Activated T-helper 1 cell treated with anti-CD3 and anti-CD28 coated beads, Interleukin-2, amount 50 U/mL, for 16 hours (primary cell): ENCODE measurements at places on chromosomes 3 and 15.

- no peak for DNase-seq
Observed at GRCh38 chr3:171225708-171226107, 199.2 kb upstream of the SLC2A2 start.

DNA sequence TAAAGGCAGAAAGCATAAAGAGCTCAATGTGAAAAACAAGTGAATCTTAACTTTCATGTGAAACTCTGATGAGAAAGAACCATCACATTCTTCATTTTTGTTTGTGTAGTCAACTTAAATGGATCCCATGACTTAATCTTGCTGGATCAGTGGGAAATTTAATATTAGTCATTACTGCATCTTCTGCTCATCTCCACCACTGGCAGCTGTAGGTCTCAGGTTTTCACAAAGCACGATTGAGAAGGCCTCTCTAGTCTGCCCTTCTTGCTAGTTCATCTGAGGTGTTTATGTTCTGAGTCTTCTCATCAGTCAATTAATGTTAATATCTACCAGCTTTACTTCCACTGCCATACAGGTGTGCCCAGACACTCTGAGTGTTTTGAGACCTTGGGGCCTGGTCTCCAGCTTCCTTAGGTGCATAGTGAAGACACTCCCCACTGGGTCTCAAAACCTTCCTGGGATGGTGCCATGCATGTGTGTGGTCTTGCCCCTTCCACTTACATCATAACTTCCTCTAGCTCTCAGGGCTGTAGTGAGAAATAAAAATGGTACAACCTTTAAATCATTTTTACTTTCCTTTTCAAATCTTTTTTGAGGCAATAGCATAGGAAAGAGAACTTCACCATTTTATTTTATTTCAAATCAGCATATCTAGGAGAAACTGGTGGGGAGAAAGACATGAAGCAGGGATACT lies 421.6 kb upstream of the CBLB start:
- no peak for DNase-seq

DNA sequence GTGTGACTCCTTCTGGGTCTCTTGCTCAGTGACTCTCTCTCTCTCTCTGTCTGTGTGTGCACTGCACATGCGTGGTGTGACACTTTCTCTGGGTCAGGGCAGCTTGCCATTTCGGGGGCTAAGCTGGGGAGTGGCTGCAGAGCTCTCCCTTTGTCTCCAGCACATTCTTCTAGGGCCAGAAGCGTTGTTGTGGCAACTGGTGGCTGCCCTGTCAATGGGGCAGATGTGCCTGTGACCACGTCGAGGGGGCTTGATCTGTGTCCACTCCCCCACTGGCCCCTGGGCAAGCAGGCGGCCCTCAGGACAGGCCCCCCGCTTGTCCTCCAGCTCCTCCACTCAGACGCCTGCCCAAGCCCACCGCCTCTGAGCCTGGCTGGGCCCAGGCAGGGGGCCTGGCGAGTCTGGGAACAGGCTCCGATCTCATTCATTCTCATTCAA lies 67.8 kb downstream of the WNT7A start:
- no peak for DNase-seq

DNA sequence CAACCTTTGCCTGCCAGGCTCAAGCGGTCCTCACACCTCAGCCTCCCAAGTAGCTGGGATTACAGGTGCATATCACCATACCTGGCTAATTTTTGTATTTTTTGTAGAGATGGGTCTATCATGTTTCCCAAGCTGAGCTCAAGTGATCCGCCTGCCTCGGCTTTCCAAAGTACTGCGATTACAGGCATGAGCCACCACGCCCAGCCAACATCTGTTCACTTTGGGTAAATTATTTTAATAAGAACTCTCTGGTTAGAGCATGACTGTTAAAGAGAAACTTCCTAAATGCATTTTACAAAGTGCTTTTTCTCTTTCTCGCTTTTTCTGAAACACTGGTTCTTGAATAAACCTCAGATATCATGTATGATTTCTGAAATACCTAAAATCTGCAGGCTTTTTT lies 172.5 kb downstream of the PTPRG start:
- DNase-seq = no peak

DNA sequence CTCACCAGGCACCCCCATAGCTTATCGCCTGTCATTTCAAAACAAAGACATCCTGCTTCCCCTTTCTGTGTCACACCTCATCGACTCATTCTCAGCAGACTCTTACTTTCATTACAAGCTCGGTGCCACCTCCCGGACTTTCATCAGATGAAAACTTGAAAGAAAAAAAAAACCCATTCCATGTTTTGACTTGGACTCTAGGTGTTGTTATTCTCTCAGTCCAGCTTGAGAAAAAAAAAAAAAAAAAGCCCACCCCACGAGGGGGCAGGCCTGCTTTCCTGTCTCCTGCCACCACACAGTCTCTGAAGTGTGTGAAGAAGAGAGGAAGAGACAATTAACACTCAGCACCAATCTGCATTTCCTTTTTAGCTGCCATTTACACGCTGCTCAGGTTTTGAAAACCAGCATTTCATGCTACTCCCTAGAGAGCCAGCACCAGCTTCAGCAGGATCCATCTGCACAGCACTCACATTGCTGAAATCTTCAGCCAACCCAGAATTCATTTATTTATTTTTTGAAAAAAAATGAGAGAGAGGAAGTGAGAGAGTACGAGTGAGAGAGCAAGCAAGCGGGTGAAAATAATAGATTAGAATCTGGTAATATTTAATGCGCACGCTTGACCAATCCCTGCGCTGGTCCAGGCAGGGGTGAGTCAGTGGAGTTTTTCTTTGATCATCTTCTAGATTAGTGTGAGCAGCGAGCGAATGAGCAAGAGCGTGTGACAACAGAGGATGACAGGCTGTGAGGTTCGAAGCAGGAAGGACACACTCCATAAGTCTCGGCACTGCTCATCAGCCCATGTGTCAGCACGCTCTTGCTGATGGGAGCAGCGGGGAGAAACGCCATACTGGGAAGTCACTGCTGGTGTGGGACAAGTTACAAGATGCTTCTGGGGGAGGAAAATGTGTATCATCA lies 23.5 kb downstream of the ZNF80 start:
- peak; percentile 34 for DNase-seq

GRCh38 chr3:14810801-14811661 lies 7.7 kb upstream of the FGD5 start:
- no peak for DNase-seq

DNA sequence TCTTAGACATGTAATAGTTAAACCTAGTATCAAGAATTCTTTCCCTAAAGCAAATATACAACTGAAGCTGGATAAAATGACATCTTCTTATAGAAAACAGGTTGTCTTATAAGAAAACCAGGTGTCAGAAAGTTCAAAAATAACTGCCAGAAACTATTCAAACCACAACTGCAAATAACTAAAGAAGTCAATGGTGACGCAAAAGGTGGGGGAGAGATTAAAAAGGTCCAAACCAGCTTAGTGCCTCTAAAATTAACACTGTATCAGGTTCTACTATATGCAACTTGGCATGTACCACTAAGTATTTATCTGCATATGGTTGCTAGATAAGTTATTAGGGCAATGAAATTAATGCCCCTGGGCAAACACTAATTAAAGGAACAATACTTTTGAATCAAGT lies 136.8 kb downstream of the TBL1XR1 start:
- no peak for DNase-seq

DNA sequence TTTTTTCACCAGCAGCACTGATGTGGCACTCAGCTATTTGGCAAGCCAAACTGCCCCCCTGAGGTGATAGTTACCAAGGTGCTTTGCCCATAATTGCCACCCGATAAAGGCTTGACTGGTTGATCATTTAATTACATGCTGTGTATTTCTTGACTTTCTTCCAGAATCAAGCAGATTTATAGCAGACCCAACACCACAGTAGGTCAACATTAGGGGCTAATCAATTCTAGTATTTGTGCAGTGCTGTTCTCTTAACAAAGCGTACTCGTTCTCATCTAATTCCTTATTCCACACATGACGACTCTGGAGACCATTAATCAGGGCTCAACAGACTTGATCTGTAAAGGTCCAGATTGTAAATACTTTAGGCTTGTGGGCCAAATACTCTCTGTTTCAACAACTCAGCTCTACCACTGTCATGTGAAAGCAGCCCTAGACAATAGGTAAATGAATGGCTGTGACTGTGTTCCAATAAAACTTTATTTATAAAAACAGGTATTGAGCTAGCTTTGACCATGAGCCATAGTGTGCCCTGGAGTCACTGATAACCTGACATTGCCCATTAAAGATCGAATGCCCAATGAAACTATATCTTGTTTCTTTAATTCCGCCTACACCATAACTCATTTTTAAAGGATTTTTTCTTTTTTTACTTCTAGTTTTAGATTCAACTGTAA lies 119.1 kb upstream of the TMC3 start:
- DNase-seq = no peak

DNA sequence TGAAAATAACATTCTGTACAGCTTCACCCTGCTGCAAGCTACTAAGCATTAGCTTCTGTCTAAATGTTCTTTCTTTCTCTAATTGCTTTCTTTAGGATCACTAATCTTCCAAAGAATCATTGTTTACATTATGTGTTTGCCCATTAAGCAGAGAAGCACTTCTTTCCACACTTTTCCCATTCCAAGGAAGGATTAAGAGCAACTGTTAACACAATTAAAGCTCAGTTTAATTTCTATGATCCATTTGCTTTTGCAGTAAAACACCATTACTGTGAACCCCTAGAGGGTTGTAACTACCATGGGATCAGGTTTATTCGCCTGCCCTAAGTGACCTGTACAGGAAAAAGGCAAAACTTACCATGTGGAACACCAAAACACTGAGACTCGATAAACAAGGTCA lies 125.8 kb upstream of the ZNF385D start:
- DNase-seq = no peak

GRCh38 chr3:102737353-102737752 lies 302.5 kb downstream of the ZPLD1 start:
- DNase-seq = no peak

- no peak for DNase-seq
Observed at GRCh38 chr3:43013743-43014155, 34.6 kb downstream of the GASK1A start.

DNA sequence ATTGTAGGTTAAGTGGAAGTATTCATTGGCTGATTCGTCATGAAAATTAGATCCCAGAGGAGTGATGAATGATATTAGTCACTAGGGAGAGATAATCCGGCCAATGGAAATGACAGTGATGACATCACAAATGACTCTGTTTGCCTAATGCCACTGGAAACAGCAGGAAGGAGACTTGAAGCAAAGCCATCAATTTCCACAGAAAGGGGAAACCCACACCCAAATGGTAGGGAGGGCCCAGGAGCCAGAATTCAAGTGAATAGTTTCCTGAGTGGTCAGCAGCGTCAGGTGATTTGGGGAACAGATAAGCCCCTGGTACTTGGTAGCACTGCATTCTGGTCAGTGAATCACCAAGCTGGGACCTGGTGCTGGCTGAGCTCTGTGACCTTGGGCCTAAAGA lies 3.3 kb upstream of the ADAMTS9 start:
- no peak for DNase-seq

DNA sequence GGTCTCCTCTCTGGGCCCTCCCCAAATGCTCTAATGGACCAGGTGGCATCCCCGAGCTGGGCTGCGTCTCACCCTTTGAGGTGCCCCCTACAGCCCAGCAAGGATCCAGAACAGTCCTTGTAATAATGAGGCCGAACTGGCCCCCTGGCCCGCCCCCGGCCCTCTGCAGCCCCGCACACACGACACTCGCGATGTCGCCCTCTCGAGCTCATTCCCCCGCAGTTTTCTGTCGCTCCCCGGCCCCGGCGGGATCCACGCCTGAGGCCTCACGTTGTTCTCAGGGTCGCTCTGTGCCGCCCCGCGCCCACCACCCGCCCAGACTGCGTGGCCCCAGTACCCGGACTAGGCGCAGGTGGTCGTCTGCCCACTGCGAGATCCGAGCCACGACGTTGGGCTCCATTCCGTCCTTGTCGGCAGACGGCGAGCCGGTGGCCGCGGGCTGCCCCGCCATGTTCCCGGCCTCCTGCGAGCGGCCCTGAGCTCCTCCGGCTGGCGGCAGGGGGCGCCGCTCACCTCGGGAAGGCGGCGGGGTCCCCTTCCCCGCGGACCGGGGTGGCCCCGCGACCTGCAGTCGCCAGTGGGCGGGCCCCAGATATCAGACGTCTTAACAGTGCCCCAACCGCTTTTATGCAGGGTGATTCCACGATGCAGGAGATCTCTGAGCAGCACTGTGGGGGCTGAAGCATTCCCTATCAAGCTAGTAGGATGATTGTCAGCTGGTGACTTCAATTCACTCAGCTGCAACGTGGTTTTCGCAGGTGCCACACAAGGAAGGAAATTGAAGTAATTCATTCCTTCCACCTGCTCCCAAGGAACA lies at the start of gene C3orf33:
Gene C3orf33 (minus strand): TSS at position 477 of the 817 bp plus-strand sequence. CDS start 26 bp downstream, at position 451.
- DNase-seq = peak; percentile 41

DNA sequence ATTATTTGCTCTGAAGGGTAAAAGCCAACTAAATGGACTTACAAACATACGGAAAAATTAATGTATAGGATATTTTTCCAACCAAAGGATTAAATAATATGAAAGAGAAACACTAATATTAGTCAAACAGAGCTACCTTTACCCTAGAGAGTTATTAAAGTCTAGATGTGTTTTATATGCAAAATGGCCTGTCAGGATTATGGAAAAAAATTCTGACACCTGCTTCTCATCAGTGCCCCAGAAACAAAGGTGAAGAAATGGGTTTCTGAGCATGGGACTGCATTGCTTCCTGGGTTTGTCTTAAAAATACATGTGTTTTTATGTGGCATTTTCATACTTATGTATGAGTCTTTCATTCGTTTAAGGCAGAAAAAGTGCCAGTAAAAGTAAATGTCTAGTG lies 148.3 kb downstream of the ROBO2 start:
- DNase-seq = no peak

- no peak for DNase-seq
Observed at GRCh38 chr3:30886888-30887287, 7.6 kb downstream of the GADL1 start.

GRCh38 chr3:122626515-122627180 lies 49.2 kb downstream of the PARP15 start:
- no peak for DNase-seq

GRCh38 chr3:149871855-149872254 lies 58.8 kb downstream of the RNF13 start:
- no peak for DNase-seq

DNA sequence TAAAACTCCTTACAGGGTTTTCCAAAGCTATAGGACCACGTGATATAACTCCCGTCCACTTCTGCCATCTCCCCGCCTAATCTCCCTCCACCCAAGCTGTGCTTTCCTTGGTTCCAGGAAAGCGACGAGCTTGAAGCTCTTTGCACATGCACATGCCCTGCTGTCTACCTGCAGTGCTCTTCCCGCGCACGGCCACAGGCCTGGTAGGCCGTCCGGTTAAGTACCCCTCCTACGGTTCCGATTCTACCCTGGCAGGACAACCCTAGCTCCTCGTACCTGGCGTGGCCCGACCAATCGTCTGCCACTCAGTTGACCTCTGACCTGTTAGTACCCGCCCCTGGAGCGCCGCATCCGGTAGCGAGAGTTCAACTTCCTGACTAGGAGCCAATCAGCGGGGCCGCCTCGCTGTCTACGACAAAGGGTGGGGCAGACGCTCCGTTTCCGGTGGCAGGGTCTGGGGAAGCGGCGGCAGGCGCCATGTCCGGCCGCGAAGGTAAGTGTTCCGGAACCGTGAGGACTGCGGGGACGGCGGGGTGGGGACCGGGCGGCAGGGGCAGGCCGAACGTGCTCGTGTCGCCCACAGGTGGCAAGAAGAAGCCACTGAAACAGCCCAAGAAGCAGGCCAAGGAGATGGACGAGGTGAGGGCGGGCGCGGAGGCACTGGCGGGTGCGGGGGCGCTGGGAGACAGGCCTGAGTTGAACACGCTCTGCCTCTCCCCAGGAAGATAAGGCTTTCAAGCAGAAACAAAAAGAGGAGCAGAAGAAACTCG lies at the start of the genes CCDC51 and TMA7:
Gene CCDC51 (minus strand): TSS at position 300 of the 770 bp plus-strand sequence. CDS start 4,991 bp downstream, outside the sequence.
Gene TMA7 (plus strand): TSS at position 438 of the 770 bp plus-strand sequence. CDS start 40 bp downstream, at position 478.
- DNase-seq = peak; percentile 97

GRCh38 chr3:13112521-13113345 lies 39.5 kb upstream of the IQSEC1 start:
- DNase-seq = no peak
